Omental fat pad (tissue), 4 donors: ENCODE measurements at places on chromosomes 12 and 14.

- no peak for DNase-seq
These were observed 262.5 kb downstream of the FOXG1 start for GRCh38 chr14:29028973-29029582.

GRCh38 chr12:3012786-3013185 lies 53.6 kb downstream of the TEAD4 start:
- no peak for DNase-seq

GRCh38 chr12:5416571-5416970 lies 15.3 kb upstream of the NTF3 start:
- DNase-seq, result no peak

- no peak for DNase-seq
These were observed 169.2 kb downstream of the SLC41A2 start for GRCh38 chr12:104788840-104789271.

GRCh38 chr14:51652168-51653078 lies 713 bp downstream of the FRMD6 start:
- no peak for DNase-seq

- DNase-seq, result no peak
These were observed 8.0 kb upstream of the ASB8 start for GRCh38 chr12:48165089-48165981.

DNA sequence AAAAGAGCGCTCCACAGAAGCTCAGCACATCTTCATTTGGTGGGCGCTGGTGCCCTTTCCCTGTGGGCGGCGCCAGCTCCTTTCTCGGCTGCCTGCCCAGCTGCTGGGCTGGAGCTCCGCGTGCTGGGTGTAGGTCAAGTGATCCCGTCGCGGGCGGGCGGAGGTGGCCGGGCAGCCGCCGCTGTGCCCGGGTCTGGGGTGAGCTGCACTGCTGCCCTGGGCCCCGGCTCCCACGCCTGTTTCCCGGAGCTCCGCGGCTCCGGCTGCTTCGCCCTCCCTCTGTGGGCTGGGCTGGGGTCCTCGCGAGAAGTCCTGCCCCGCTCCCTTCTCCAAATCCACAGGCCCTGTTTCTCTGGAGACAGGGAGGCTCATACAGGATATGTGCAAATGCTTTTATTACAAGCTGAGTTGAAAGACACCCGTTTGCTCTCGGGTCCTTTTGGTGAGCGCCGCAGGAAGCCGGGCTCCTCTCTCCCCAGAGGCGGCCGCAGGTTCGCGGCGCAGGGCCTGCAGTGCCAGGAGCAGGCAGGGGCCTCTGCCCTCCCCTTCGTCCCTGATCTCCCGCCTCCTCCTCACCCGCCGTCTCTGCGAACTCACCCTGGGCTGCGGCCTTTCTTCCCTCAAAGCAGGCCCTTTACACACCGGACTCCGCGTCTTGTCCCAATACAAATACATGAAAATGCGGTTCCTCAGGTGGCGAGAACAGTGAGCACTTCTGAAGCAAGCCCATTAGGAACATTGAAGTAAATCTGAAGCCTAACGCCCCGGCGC lies 67.8 kb upstream of the CAPRIN2 start:
- DNase-seq, result peak; percentile 33

GRCh38 chr12:76878099-76878898 lies 520 bp downstream of the CSRP2 start:
- no peak for DNase-seq

GRCh38 chr12:33602515-33602914 lies 162.9 kb upstream of the SYT10 start:
- DNase-seq, result no peak

- no peak for DNase-seq
These were observed 275.7 kb downstream of the DAD1 start for GRCh38 chr14:22313172-22313801.

GRCh38 chr12:96063046-96063445 lies 27.7 kb upstream of the LTA4H start:
- DNase-seq, result no peak
